ENCODE measurements at places on chromosomes 16 and 17.

GRCh38 chr17:2402544-2402943, 1.7 kb upstream of the MNT start:
- no peak for DNase-seq

DNA sequence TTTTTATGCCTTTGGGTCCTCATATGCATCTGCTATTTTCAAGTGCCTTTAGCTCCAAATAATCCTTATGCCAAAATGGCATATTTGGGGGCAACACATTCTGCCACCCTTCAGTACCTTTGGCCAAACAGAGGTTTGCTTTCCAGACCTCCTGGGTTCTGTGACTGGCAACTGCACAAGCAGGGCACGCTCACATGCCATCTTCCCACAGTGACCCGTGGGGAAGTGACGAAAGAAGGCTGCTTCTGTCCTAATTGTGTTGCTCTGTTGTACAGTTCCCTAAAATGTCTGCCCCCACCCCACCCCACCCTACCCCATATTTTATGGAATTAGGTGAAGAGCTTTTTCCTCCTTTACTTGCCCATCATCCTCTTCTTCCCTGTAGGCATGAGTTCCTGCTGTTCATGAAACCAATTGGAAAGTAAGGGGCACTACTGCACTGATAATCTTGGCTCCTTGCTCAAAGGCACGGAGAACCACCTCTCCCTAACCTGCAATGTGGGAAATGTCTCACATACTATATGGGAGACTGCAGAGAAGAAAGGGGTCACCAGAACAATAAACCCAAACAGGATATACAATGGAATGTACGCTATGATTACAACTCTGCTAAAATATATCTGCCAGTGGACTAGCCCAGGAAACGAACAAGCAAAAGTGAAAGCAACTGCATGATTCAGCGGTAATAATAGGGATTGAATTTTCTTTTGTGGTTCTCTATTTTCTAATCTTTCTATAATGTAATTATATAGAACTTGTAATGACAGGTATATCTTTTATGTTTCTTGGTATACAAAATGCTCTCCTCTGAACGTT, 3.3 kb upstream of the SLFN12L start:
- peak; percentile 61 for DNase-seq

GRCh38 chr17:15109608-15110007, 155.5 kb downstream of the PMP22 start:
- no peak for DNase-seq

DNA sequence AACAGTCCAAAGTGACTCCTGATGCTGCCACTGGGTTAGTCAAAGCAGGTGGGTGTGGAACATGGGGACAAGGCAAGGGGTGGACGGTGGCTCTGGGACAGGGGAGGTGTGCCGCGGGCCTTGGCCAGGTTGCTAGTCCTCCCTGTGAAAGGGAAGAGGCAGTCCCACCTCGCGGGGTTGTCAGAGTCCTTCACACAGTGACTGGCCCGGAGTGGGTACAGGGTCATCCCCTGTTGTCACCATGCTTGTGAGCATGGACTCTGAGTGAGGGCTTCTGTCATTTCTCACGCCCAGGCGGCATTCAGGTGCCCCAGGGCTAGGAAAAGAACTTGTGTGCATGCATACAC, 3.1 kb upstream of the ZNF469 start:
- DNase-seq: no peak

DNA sequence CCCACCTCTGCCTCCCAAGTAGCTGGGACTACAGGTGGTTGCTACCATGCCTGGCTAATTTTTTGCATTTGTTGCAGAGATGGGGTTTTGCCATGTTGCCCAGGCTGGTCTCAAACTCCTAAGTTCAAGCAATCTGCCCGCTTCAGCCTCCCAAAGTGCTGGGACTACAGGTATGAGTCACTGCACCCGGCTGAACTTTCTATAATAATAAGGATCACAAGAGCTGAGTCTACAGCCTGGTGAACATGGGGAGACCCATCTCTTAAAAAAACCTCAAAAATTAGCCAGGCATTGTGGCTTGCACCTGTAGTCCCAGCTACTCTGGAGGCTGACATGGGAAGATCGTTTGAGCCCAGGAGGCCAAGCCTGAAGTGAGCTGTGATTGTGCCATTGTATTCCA, 53.5 kb downstream of the WDR59 start:
- no peak for DNase-seq

DNA sequence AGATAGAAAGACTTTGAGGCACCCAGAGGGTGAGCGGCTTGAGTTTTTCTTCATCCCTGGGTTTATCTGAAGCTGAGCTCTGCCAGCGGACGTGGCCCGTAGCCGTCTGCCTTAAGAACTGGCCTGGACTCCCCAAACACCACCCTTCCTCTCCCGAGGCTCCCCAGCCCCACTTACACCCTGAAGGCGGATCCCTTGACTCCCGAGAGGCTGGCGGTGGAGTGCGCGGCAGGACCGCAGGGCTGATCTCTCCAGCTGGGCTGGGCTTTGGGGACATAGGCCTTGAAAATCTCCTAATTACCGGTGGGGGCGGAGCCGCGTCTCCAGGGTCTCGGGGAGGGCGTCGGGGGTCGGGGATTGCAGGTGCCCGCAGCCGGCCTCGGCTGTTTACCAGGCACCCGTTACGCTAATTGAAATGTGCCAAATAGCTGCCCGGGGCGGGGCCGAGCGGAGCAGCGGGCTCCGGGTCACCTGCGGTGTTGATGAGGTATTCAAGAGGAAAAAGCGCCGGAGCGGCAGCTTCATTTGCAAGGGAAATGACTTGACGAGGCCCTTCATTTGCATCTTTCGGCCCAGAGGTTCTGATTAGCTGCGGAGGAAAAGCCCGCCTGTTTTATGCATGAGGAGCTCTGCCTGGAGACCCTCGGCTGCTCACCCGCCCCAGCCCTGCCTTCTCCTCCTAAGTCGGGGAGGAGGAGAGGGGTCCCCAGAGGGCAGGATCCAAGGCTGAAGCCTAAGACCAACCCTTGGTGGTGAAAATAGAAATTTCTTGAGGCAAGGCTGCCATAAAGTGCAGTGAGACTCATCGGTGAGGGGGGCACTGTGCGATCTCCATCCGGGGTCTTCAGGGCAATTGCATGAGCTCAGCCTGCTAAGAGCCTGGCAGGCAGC, 100.7 kb downstream of the MGAT5B start:
- peak; percentile 39 for DNase-seq

DNA sequence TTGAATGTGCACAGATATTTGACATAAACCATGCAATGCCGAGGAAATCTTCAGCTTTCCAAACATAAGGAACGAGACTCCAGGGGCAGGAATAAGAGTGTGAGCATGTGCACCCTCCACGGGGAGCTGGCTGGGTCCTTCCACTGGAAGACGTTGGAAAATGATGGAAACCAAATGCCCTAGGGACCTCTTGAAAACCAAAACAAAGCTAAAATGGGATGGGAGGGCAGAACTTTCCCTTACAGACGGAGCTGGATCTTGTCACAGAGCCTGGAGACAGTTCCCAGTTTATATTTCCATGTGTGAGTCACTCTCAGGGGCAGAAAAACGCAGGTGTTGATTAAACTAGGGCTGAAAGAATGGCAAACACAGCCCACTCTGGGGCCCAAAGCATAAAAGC, 34.4 kb upstream of the DNAH17 start:
- no peak for DNase-seq

DNA sequence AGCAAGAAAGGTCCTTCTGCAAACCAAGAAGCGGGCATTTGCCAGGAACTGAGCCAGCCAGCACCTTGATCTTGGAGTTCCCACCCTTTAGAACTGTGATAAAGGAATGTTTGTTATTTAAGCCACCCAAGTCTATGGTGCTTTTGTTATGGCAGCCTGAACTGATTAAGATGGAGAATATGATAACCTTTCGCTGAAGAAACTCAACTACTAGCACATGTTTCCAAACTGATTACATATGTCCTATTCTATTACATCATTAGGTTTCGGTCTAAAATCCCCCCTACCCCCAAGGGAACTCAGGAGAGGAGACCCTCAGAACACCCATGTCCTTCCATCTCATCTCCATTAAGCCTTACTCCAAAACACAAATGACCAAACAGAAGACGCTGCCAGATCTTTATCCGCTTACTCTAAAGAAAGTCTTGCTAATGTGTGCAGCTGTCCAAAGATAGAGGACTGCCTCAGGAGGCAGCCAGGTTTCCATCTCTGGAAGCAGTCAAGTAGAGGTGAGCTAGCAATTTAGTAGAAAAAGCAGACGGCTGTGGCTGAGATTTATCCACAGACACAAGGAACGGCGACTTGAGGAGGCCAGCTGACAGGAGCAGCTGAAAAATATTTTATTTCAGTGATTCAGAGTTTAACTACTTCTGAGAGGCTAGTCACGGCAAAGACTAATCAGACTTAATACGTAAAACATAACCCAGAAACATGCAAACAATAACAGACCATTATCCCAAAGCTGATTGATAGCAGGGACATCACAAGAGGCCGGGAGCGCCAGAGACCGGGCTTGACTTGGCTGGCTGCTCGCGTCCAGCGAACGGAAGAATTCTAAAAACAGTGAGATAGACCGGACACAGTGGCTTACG, 611.4 kb upstream of the CDH5 start:
- DNase-seq: no peak

GRCh38 chr17:57133486-57133885, 48.4 kb downstream of the AKAP1 start:
- DNase-seq: no peak

DNA sequence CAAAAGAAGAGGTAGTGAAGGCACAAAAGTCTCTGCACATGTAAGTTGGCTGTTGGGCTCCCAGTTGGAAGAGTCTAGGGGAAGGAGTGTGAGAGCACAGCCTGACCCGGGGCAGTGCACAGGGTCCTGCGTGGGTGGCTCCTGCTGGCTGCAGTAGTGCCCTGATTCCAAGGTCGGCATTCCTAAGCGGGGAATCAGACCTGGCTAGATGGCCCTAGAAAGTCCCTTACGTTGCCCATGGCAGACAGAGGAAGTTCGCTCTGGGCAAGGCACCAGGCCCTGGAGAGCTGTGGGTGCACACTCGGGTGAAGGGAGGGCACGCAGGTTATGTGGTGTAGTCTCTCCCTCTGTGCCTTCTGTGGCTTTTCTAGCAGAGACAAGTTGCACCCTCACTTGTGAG, 22.8 kb upstream of the SLC5A11 start:
- DNase-seq: no peak

DNA sequence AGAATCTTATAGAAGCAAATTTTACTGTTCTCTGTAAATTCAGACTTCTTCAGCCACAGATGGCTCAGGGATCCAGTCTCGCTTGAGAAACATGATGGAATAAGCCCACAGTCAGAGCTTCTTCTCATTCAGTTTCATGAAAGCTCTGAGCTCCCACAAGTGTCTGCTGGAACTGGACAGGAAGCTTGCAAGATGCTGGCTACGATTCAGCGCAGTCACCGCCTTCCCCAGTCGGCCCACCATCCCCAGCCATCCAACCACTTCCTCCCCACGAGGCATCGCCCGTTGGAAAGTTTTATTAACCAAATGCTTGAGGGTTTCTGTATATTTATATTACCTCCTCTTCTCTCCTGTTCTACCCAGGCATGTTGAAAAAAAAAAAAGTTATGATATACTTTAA, 171.7 kb downstream of the ZFHX3 start:
- no peak for DNase-seq

GRCh38 chr17:72318131-72318530, 197.3 kb downstream of the SOX9 start:
- no peak for DNase-seq

- DNase-seq: no peak
These were observed 33.9 kb downstream of the COTL1 start for GRCh38 chr16:84583995-84584394.

DNA sequence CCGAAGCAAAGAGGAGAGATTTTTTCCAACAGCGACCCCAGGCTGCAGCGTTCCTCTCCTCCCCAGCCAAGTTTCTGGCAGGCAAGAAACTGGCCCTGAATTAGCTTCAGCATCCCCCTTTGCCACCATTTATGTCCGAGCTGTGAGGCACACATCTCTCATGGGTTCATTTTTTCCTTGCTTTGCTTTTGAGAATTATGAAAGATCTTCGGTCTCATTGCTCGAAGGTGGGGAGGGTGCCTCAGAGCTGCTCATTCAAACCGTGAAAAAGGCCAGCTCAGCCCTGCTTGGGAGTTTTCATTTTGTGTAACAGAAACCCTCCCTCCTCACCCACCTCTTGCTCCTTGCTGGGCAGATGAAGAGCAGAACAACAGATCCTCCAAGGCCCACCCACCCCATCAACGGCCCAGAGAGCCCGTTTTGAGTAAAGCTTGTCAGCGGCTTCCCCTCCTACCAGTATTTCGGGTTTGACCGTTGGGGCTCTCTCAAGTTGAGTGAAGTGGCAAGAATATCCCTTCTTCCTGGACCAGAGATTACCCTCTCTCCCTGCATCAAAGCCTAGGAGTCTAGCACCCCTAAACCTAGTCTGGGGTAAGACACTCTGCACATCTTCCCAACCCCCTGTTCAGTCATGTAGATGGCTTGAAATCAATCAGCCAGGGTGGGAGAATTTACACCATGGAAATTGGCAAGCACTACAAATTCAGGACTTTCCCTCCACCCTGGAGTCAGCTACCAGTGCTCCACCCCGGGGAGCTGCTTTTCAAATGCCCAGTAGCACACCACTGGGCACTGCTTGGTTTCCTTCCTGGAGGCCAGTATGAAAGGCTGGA, 1.8 kb downstream of the CCR7 start:
- DNase-seq: peak; percentile 56

DNA sequence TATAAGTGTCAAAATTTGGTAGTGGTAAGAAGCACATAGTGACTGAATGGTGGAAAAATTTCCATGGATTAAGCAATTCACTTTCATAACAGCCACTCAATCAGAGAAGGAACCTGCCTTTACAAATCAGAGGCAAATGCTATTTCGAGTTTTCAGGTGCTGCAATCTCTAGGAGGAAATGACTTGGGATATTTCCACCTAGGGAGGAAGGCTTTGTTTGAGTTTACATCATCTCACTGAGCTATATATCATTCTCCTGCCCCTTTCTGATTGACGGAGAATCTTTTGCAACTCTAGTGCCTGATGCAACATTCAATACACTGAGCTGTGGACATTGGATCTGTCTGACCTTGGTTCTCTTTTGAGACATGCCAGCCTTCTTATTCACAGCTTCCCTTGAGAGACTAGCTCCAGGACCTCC, 26.3 kb downstream of the MARCHF10 start:
- DNase-seq: no peak

GRCh38 chr16:27253526-27253930, 15.0 kb downstream of the NSMCE1 start:
- DNase-seq: no peak

- peak; percentile 10 for DNase-seq
These were observed 54.4 kb upstream of the PABPN1L start for GRCh38 chr16:88920618-88921590.

GRCh38 chr17:73174126-73174525, 9.3 kb downstream of the SSTR2 start:
- no peak for DNase-seq

- no peak for DNase-seq
These were observed 1.5 kb downstream of the RSKR start for GRCh38 chr17:28612531-28612930.

GRCh38 chr17:58470356-58470755, 17.9 kb downstream of the HSF5 start:
- DNase-seq: no peak

- DNase-seq: no peak
These were observed 5.2 kb downstream of the ADPRM start for GRCh38 chr17:10702574-10702973.

GRCh38 chr17:7561589-7562207, at the start of gene SENP3:
Gene SENP3 (plus strand): TSS chr17:7561919. CDS start chr17:7563077, 1,158 bp downstream.
- peak; percentile 94 for DNase-seq

- DNase-seq: no peak
These were observed 16.8 kb upstream of the TRPV2 start for GRCh38 chr17:16398270-16399267.

GRCh38 chr16:27730661-27731210, 180.8 kb downstream of the KATNIP start:
- no peak for DNase-seq

- no peak for DNase-seq
These were observed 61.1 kb downstream of the SIAH1 start for GRCh38 chr16:48323783-48324775.
